ENCODE measurements at places on chromosomes 4 and X.

DNA sequence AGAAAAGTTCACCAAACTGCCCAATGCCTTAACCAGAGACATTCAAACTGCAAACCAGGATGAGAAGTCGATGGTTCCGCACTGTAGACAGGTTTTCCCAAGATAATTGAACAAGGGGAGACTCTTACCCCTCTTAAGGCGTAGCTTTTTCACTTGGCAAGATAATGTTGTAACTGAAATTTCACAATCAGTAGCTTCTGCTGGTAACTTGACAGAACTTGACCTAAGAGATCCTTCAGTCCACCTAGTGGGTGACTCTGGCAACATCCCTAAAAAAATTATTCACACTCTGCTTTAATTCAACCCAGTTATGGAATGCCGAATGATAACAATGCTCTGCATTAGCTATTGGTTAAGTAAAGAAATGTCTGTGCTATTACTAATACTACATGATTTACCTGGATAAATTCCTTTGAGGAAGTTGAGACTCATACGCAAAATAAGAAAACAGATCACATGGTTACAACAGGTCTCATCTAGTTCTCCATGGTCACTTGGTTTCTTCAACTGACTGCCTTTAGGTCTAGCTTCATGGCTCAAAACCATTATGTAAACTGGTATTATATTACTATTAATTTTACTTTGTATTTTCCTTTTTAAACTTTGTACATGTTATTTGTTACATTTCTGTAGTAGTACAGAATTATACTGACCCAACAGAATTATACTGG is 9.1 kb downstream of the ELF2 start:
- DNase-seq, result no peak

GRCh38 chrX:110853610-110854009 is 58.0 kb upstream of the CHRDL1 start:
- DNase-seq, result no peak

GRCh38 chr4:8333726-8334460 is 64.3 kb downstream of the HTRA3 start:
- DNase-seq, result no peak

GRCh38 chr4:104881136-104881886 is 265.4 kb upstream of the TET2 start:
- DNase-seq, result no peak

- peak; percentile 35 for DNase-seq
Observed at GRCh38 chr4:40192114-40193015, 4.5 kb upstream of the RHOH start.

DNA sequence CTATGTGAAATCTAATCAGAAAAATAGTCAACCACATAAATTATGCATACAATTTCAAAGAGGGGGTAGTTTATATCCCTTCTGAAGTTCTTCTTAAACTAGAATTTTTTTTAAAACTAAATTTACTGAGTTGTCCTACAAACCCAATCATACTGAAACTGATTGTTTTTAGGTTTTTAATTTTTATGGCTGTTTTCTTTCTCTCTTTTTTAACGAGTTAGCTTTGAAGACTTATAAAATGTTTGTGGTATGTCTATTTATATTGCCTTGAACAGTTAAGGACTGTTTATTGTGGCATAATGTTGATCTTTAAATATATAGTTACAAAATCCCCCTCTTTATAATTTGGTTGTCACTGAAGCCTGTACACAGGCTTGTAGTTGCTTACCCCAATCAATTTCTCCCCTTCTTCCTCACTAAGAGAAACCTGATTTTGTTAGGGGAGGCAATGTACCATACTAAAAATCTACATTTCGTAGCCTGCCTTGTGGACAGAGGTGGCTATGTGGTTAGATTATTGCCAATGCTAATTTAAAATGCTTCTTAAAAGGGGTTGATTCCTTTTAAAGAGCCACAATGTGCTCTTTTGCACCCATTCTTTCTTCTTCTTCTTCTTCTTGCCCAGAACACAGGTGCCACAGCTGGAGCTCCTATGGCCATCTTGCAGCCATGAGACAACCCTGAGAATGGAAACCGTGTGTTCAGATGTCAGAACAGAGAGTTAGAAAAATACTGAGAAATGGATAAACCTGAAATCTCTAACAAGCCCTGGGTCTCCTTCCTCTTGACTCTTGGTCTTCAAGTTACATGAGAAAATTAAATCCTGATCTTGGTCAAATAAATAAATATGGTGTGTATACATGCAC is 102.7 kb upstream of the ZNF827 start:
- DNase-seq, result no peak

DNA sequence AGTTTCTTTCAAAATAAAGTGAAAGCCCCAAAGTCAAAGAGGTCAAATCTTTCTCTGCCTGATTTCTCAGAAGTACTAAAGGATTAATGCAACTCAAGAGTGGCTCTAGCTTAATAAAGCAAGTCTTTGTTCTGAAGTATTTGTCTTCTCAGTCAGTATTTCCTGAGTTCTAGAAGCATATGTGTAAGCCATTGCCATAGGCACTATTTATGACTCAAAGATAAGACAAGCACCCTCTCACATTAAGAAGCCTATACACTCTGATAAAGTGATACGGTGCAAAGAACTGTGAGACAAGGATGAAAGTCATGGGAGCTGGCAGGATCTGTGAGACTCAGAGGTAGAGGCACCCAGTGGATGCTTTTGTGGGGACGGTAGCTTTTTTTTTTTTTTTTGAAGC is 60.9 kb downstream of the AASDH start:
- no peak for DNase-seq

- no peak for DNase-seq
Observed at GRCh38 chr4:25236971-25237370, 3.1 kb downstream of the PI4K2B start.

DNA sequence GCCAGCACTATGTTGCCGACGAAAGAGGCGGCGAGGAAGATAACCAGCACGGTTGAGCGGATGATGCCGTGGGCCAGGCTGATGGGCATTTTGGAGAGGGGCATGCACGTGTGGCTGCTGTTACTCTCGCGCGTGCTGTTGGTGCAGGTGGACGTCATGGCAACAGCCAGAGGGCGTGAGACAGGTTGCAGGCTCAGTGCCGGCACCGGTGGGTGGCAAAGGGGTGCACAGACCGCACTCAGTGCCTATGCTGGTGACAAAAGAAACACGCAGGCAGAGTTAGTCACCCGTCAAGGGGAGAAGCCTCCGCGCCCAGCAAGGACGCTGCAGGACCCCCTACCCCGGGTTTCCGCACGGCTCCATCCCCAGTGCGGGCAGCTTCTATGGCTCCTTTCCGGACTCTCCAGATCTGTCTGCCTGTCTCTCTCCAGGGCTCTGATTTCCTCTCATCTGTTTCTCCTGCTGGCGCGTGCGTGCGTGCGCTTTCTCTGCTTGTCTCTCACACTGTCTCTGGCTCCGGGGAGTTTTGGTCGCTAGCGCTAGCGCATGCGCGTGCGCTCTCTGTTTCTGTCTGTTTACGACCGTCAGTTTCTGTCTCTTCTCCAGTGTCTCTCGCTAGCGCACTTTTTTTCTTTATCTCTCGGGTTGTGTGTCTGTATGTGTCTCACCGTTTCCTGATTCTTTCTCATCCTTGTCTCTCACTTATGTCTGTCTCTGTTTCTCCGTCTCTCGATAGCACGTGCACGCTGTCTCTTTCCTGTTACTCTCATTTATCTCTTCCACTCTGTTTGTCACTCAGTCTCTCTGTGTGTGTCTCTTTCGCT is 2.1 kb downstream of the GPR101 start:
- peak; percentile 73 for DNase-seq

DNA sequence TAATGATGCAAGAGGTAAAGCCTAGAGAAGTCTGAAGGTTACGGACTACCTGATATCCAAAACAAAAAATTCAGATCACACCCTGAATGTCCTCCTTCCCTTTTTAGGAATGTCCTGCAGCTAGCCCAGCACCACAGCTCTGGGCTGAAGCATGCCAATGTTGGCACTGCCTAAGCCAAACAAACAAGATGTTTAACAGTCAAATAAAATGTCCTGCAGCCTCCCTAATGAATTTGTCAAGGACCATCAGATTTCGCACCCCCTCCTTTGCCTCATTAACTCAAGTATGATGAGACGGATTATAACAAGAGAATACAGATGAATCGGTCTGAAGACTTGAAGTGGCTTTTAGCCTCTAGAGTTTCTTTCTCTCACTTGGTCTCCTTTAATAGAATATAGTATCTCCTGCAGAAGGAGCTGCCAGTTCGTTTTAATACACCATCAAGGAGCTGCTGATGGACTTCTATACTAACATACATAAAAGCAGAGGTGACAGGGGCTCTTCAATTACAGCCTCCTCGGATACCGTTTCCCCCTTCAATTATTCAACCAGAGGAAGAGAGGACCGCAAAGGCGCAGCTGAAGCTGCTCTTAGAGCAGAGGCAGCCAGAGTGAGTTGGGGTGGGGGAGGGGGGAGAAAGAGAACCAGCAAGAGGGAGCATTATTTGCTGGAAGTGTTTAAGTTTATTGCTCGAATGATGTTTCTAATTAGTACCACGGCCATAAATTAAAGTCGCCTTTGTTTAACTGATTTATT is 3.0 kb upstream of the MAB21L2 start:
- no peak for DNase-seq

DNA sequence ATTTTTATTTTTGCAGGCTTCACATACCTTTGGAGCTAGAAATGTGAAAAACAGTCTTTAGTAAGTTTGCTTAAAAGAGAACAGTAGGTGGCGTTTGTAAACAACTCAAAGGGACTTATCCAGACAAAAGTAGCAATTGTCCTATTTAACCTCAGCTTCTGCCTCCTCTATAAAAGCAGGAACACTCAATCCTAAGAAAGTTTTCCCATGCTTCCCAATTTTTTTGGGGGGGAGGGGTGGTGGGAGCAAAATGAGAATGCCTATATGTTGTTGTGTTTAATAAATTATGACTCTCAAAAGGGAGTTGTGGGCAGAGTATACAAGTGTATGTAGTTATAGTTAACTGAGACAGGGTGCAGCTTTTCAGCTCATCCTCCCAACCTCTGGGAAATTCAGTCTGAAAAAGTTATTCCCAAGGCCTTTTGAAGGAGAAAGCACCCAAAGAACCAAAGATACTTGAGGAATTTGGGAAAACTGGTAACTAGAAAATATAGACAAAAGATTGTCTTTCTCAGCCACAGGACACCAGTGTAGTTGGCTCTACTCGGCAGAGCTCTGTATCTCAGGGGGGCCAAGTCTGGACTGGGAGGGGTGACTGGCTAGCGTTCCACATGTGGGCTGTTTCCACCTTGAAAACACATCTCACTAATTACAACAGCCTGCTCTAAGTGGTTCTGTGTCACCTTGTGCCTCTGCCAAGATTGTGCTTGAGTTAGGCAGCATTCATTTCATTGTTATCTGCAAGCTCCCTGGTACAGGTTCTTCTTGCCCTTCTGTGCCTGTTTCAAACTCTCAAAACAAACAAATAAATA is 2.8 kb downstream of the SFRP2 start:
- no peak for DNase-seq

DNA sequence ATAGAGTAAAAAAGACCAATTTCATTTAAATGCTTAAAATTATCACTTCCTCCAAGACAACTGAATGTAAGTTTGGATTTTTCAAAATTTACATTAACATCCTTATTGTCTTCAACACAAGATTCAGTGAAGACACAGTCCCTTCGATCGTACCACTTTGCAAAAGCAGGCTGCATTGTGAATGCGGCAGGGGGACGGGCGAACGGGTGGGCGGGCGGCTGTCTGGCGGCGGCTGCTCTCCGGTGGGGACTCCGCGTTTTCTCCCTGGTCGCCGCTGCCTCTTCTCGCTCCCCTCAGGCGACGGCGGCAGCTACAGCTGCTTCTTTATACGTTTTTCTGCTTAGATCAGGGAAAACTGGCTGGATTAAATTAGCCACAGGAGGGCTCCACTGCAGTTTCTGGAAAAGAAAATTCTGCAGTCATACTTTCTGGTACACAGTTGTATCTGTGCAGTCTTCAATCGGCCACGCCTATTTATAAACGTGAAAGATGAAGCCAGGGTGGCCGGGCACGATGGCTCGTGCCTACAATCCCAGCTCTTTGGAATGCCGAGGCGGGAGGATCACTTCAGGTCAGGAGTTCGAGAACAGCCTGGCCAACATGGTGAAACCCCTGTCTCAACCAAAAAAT is 33.9 kb upstream of the HPF1 start:
- DNase-seq, result peak; percentile 55

- DNase-seq, result peak; percentile 70
Observed at GRCh38 chr4:189202182-189202868, 738.3 kb upstream of the FRG1 start.

- no peak for DNase-seq
Observed at GRCh38 chr4:115355329-115355728, 241.9 kb upstream of the NDST4 start.

GRCh38 chr4:2923141-2923551 is 40.1 kb downstream of the NOP14 start:
- no peak for DNase-seq

DNA sequence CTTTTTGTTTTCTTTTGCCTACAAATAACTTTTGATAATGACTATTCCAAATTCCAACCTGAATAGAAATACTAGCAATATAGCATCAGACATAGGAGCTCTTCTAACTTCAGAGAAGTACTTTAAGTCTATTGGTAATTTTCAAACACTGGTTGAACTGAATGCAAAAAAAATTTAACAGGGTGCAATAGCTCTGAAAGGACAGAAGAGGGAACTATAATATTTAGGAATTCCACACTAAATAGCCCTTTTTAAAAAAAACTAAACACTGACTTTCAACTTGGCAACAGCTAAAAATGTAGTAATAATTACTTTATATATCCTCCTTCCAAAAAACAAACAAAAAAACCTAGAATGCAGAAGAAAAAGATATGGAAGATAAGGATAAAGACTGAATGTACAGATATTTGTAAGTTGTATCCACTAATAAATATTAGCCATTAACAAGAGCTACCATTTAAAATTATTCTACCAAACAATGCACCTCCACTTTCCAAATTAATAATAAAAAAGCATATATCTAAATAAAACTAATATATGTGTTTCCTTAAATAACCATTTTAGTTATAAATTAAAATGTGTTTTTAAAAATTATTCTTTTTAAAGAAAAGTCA is 81.4 kb downstream of the FBXW7 start:
- DNase-seq, result no peak
